T-helper 2 cell (primary cell): ENCODE measurements at places on chromosomes 3 and 15.

DNA sequence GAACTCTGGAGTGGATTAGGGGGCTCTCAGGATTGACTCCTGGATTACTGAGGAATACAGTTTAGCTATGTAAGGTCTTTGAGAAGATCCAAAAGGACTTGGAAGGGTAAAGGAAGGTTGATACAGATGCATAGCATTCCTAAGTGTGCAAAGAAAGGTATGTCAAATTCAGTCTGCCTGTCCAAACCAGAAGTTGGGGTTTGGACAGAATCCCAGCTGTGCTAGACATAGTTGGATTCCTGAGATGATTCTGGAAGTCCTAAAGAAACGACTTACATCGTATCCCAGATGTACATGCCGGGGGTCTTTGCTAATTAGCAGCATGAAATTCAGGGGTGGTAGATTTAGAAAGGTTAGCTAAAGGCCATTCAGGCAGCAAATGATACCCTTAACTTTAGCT lies 97.7 kb upstream of the TSPAN3 start:
- DNase-seq: no peak

DNA sequence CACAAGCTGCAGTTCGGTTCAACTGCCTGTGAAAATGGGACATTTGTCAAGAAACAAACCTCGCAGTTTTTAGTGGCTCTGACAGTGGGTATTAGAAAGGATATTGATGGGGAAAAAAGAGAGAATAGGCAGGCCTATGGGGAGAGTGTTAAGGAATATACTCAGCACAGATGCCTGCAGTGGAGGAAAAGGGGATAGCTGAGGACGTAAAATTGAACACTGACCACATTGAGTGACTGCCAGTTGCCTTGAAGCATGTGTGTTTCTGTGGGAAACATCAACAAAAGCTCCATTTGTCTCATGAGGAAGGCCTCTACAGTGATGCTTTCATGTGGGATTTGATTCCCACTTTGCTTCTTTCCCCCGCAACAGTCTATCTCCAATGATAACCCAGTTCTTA lies 1042.1 kb downstream of the TUSC7 start:
- no peak for DNase-seq

- DNase-seq: no peak
Observed at GRCh38 chr3:15157441-15157840, 48.6 kb upstream of the CAPN7 start.

DNA sequence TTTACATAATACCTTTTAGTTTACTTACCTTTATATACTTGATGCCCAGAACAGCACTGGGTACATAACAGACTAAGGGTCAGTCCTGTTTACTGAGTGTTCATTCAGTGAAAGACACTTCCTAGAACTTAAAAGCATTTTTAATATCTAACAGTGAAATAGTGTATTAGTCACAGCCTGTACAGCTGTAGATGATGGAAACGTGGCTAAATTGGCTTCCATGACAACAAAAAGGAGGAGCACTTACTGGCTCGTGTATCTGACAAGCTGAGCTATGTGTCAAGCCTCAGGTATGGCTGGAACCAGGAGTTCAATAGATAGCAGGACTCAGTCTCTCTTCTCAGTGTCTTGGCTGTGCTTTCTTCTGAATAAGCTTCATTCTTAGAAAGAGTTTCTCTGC lies 40.2 kb downstream of the CMTM8 start:
- DNase-seq: no peak

- DNase-seq: no peak
Observed at GRCh38 chr3:87446849-87447387, 170.5 kb upstream of the POU1F1 start.

DNA sequence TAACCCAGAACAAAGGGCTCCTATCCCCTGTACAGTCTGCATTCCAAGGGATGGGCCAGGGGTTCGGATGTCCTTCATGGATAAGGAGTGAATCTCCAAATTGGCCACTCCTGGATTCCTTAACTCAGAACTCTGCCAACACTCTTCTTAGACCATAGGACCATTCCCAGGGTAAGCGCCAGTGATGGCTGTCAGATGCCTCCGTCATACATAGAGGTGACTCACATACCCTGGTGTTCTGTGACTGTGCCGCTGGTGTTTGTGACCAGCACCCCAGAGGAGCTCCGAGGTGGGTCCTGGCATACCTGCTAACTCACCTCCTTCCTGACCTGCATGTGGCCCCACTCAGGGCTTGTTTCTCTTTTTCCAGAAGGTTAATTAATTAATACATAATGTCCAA lies 134.7 kb downstream of the KLF13 start:
- no peak for DNase-seq
